Right atrium auricular region (tissue), 2 donors: ENCODE measurements at places on chromosomes 5 and 9. TPM values are rescaled to one million over a fixed set of nuclear protein-coding genes. Genes with fewer than 3 reads are reported as not detected.
A peak's percentile ranks its signal among the peaks of the same experiment; 100 is the strongest.

Gene GPR151
- total RNA-seq, result not detected

Gene SH3GL2
- 0.28 TPM for total RNA-seq

- H3K27me3 ChIP-seq, result no peaks in the 10 kb centered on the region
- no peaks in the 10 kb centered on the region for H3K36me3 ChIP-seq
- DNase-seq, result no peak
- no peak overlapping the region for H3K4me3 ChIP-seq
- H3K27ac ChIP-seq, result no peak overlapping the region
Measured at GRCh38 chr5:112411903-112412302, 7.2 kb downstream of the EPB41L4A start.

- H3K27me3 ChIP-seq, result no peaks in the 10 kb centered on the region
- H3K27ac ChIP-seq, result peak overlapping the region; percentile 68
- DNase-seq, result no peak
- H3K4me1 ChIP-seq, result no peaks in the 10 kb centered on the region
- H3K36me3 ChIP-seq, result no peaks in the 10 kb centered on the region
- no peak overlapping the region for H3K4me3 ChIP-seq
Measured at GRCh38 chr5:125043781-125044391, 297.4 kb upstream of the ZNF608 start.

DNA sequence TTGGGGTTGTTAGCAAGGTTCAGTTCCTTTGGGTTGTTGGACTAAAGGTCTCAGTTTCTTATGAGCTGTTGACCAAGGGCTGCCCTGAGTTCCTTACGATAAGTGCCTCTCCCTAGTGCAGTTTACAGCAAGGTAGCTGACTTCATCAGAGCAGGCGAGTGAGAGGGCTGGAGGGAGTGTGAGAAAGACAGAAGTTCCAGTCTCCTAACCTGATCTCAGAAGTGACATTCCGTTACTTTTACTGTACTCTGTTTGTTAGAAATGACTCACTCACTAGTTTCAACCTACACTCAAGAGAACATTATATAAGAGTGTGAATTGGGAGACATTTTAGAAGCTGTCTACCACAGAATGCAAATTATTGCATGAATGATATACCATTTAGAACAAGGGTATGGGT, 21.2 kb upstream of the IL31RA start:
- no peak overlapping the region for H3K4me3 ChIP-seq
- H3K36me3 ChIP-seq, result no peaks in the 10 kb centered on the region
- no peak for DNase-seq
- no peaks in the 10 kb centered on the region for H3K27me3 ChIP-seq

GRCh38 chr9:2655411-2655901, 33.9 kb downstream of the VLDLR start:
- H3K27me3 ChIP-seq, result no peaks in the 10 kb centered on the region
- no peaks in the 10 kb centered on the region for H3K4me1 ChIP-seq
- peak overlapping the region; percentile 27 for H3K27ac ChIP-seq
